ENCODE measurements at places on chromosomes 16 and 17.
A peak's percentile ranks its signal among the peaks of the same experiment; 100 is the strongest.

- no peak for DNase-seq
Measured at GRCh38 chr17:20284022-20284421, 183.3 kb downstream of the LGALS9B start.

GRCh38 chr17:19644493-19645210 lies 3.9 kb upstream of the ALDH3A2 start:
- DNase-seq, result no peak

- no peak for DNase-seq
Measured at GRCh38 chr16:50644729-50645128, 36.4 kb downstream of the SNX20 start.

DNA sequence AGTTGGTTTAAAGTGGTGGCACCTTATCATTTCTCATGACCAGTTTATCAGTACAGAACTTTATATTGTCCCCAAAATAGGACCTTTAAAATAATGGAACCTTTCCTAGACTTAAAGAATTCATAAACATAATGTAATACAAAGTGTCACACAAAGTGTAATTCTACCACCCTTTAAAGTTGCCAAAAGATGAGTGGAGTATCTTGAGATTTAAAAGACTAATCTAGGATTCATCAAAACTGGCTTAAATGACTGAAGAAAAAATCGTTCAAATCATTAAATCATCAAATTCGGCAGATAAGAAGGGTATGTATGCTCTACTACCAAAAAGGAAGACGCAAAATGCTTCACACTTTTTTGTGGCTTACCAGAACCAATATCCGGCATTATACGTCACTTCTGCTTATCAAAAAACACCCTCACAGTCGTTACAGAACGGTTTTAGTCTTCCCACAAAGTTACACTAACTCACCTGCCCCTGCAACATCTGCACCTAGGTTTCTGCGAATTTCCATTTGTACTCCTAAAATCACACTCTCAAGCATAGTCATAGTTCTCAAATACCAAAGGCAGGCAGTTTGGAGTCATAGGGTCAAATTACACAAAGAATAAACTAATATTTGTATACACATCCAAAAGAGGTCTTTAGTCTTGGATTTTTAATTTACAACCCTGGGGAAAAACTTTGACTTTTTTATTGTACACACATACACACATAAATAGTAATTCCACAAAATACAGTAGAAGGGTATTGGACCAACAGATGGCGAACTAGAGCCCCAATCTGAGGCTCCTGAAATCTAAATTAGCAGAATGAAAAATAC lies 1.4 kb upstream of the KANSL1 start:
- DNase-seq, result peak; percentile 73

- DNase-seq, result no peak
Measured at GRCh38 chr17:14033166-14033565, 36.1 kb upstream of the COX10 start.

- no peak for DNase-seq
Measured at GRCh38 chr17:80743181-80743771, 198.6 kb downstream of the RPTOR start.

DNA sequence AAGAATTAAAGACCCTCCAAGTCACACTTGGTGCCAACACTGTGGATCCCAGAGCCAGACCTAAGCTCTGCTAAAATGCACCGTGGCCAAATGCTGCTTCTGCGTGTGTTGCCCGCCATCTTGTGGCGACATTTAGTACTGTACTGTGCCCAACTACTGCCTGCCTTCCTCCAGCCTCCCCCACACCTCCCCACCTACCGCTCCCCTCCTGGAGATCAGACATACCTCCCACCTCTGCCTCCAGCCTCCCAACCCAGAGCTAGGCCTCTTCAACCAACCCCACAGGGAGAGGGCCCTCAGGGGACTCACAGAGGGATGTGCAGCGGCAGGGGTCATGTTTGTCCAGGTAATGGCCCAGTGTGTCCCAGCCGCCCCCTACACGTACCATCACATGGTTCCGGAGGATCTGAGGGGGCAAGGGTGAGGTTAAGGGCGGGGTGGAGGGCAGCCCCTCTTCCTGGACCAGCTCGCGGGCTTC lies 5.5 kb downstream of the GAS2L2 start:
- DNase-seq, result peak; percentile 79

DNA sequence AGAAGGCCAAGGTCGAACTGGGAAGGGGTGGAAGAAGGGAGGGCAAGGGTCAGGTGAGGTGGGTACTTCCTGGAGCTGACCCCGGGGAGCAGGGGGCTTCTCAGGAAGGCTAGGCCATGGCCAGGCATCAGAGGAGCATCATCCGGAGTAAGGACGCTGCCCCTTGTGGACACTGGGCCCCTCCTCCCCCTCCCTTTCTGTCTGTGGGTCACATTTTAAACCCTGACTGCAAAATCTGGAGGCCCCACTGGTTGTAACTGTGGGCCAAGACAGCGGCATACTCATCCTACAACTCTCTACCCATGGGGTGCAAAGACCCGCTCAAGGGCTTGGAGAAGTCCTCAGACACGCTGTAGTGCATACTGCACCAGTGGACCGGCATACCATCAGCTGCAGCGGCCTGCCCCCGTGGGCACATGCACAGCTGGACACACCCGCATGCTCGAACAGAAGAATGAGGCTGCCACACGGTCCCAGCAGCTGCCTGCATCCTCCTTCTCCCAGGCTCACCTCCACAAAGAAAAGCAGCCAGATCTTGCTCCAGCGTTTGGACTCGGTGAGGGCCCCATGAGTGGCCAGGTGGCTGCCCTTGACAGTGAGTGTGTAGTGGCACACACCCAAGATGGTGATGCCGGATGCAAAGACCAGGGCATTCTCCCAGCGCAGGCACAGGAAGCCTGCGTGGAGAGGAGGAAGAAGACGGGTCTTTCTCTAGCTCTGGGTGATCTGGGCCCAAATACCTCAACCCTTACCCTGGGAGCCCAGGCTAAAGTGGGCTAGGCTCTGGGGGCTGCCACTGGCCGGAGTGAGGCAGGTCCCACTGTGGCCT lies 1.2 kb downstream of the FADS6 start:
- no peak for DNase-seq

- DNase-seq, result no peak
Measured at GRCh38 chr17:60372790-60373483, 19.0 kb downstream of the USP32 start.

- no peak for DNase-seq
Measured at GRCh38 chr17:901964-902363, 77.6 kb downstream of the NXN start.

DNA sequence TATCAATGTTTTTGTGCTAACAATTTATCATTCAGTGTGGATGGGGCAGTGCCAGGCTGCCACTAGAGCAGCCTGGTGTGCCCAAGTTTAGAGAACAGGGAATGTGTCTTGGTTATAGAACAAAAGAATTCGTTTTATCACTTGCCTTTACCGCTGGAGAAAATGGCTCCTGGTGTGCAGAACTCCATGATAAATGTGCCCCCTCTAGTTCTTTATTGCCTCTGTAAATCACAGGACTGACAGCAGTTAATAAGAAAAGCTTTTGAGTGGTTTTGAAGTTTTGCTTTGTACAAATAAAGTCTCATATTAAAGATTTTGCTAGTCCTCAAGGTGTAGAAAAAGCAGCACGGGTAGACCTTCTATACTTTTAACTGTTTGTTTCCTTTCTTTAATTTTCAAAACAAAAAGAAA lies 28.2 kb upstream of the PSMD7 start:
- no peak for DNase-seq
